ENCODE measurements at places on chromosomes 16 and 17.

DNA sequence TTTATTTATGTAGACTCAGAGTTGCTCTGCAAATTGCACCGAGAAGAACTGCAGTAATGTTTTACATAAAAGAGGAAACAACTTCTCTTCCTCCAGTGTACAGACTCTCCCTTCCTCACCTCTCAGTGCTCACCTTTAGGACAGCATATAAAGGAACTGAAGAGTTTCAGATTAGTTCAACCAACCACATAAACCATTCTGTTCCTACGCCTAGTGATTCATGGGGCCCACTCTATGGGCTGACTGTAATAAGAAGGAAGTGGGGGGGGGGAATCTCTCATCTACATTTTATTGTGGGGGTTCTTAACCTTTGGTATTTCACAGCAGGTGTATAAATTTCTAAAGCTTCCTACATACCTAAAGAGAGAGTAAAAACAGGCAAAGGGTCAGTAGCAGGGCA lies 18.3 kb downstream of the ZSWIM7 start:
- DNase-seq, result no peak

DNA sequence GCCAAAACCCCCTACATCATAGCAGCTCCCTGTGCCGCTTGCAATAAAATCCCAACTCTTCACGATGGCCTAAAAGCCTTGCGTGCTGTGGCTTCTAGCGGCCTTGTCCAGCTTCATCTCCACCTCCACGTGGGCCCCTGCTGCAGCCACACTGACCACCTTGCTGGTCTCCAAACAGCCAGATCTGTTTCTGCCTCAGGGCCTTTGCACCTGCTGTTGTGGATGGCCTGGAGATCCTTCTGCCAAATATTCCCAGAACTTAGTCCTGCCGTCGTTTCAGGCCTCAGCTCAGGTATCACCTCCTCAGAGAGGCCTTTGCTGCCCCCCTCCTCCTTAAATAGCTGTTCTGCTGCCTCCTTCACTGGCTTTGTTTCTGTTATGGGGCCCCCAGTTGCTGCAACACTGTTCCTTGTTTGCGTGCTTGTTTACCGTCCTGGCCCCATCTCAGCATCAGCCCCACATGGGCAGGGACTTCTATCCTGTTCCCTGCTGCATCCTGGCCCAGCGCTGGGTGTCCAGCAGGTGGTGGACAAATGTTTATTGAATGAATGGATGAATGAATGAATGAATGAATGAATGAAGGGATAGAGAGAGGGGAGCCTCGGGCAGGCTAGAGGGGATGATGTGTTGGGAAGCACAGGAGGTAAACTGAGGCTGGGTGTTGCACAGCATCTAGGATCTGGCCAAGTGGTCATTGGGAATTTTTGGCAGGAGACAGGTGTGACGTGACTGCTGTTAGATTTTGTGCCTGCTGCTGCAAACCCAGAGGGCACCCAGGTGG lies 171.0 kb upstream of the GSE1 start:
- DNase-seq, result no peak

DNA sequence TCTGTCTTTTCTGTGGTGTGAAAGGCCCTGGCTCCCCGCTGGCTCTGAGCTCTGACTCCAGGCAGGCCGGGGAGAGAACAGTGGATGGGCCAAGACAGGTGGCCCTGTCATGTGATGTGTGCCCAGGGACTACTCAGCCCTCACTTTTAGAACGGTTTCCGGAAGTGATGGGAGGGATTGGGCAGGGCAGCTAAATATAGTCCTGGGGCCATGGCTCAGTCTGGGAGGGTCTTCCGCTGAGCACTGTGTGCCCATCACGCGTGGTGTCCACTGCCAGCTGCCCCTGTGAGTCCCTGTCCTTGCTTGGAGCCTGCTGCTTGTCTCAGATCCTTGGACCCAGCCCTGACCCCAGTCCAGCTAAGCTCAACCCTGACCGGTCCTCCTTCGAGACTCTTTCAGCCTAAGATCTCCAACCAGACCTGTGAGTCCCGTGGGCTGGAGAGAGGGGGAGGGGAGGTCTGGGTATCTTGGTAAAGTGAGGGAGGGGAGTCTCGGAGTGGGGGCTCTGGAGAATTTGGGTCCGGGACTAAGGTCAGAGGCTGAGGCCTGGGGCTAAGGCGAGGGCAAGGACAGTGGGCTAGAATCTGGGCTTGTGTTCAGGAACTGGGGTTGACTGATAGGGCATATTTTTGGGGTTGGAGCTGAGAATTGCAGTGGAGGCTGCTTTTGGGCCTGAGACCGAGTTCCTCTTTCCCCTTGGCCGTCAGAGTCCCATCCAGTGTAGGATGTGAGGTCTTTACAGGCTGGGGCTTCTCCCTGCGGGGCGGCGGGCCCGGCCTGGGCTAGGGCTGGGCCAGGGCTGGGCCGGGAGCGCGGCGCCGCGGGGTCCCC lies at the start of gene TRIM72:
Gene TRIM72 (plus strand): TSS at position 243 of the 831 bp plus-strand sequence. CDS start 620 bp downstream, outside the sequence.
- no peak for DNase-seq

DNA sequence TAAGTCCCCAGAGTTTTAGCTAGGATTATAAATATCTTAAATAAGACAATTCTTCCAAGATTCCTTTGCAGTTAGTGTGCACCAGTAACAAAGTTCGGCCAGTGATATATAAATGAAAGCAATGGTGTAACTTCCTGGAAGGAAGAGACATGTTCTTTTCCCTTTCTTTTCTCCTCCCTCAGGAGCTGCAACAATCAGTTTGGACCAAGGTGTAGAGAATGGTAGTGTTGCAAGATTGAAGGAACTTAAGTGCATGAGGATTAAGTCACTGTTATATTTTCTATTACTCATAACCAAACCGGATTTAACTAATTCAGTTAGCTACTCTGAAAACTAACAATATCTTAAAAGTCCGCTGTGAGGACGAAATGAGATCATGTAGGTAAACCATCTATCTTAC lies 68.9 kb upstream of the KCNJ16 start:
- no peak for DNase-seq

DNA sequence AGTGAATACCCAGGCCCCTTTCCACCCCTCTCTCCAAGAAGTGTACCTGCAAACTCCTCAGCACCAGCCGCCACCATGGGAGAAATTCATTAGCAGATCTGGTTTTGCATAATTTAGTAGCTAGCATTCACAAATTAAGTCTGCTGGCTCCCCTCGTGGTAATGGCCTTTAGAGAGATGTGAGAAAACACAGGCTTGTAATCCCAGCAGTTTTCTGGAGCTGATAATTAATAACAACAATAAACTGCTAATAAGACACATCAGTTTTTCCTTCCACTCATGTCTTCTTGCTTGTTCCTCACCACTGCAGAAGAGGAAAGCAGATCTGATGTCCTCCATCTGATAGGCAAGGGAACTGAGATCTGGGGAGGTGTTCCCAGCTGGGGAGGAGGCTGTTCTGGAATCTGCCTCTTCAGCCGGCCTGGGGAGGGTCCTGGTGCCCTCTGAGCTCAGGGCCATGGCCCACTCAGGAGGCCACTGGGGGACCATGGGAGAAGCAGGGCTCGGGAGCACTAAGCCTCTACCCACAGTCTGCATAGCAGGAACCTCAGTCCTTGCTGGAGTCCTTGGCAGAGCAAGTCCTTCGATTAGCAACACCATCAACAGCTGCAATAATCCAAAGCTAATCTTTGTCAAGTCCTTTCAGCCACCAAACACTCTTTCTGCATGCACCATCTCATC lies 74.2 kb upstream of the DNAJA2 start:
- DNase-seq, result no peak

GRCh38 chr17:42096360-42097111 lies 1.7 kb downstream of the ZNF385C start:
- no peak for DNase-seq

DNA sequence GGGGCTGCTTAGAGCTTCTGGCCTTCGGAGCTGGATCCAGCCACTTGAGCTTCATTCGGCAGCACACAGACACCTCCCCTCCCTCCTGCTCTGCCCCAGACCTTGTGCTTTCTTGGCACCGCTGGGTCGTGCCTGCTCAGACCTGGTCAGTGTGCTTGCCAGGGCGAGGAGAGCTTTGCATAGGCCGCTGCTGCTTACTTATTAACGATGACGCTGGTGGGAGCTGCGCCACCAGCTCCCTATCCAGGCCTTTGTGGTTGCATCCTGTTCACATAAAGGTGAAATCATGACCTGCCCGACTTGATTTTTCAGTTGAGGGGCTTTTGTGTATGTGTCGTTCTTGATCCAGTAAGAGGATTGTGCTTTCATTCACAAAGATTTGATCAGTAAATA lies 101.1 kb downstream of the MSI2 start:
- DNase-seq, result peak; percentile 66

DNA sequence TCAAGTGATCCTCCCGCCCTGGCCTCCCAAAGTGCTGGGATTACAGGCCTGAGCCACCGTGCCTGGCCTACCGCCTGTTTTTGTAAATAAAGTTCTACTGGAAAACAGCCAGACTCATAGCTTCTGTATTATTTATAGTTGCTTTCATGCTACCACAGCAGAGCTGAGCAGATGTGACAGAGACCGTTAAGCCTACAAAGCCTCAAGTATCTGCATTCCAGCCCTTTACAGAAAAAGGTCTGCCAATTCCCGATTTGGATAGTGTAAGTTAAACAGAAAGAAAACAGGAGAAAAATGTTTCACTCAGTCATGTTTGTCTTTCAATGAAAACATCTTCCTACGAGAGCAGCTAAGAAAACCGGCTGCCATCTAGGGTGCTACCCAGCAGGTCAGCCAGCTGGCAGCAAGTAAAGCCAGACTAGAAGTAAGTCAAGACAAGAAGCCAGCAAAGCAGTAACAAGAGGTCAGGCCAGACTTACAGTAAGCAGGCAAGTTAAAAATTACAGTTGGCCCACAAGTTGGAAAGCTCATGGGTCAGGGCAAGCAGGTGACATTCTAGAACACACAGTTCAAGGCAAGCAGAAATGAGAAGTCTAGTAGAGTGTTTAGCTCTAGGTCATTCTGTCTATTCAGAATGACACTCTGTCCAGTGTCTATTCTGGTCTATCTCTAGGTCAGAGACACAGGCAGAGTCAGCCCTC lies 17.7 kb downstream of the NCBP3 start:
- DNase-seq, result no peak

Measured in putamen (tissue), 1 donor.